ENCODE measurements at places on chromosomes 5 and 9. TPM values are rescaled to one million over a fixed set of nuclear protein-coding genes. Genes with fewer than 3 reads are reported as not detected.

Gene PKD2L2
- total RNA-seq = not detected

Gene FOXE1
- not detected for total RNA-seq

Gene MSX2
- total RNA-seq = 4.3 TPM

Gene SGCD
- 0.08 TPM for total RNA-seq

Gene OLFML2A
- 7.7 TPM for total RNA-seq

Gene PAPPA
- total RNA-seq = 0.30 TPM

All from A375 (cell line).